ENCODE measurements at places on chromosomes 3 and 15. TPM values are rescaled to one million over a fixed set of nuclear protein-coding genes. Genes with fewer than 3 reads are reported as not detected.
A peak's percentile ranks its signal among the peaks of the same experiment; 100 is the strongest.

MKRN2OS gene
- not detected for total RNA-seq

LDHAL6B gene
- total RNA-seq, result not detected

RPL4 gene
- 5,904 TPM for total RNA-seq

HACL1 gene
- 17.6 TPM for total RNA-seq

BNC1 gene
- 0.37 TPM for total RNA-seq

SHC4 gene
- 0.11 TPM for total RNA-seq

SCN5A gene
- total RNA-seq, result 3.7 TPM

IMPG2 gene
- total RNA-seq, result 0.69 TPM

DNA sequence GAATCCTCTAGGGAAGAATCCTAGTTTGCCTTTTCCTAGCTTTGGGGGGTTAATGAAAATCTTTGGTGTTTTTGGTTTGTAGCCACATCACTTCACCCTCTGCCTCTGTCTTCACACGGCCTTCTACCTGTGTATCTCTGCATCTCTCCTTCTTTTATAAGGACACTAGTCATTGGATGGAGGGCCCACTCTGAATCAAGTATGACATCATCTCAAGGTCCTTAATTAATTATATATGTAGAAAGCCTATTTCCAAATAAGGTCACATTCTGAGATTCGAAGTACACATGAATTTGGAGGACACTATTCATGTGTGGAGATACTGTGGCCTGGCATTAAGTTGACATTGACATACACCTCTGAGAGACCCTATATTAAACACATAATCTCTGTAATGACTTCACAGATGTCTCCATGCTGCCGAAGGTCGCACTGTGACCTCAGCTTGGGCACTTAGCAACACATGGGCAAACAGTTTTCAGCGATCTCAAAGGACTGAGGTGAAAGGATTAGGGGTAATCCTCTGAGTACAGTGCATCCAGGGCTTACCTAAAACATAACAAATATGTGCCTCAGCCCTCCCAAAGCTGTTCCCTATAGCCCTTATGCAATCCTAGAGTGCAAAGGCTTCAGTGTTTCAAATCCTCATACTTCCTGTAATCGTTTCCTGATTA, 446.0 kb downstream of the FGF12 start:
- no peak for DNase-seq
- H3K27ac ChIP-seq, result no peak overlapping the region
- H3K27me3 ChIP-seq, result no peaks in the 10 kb centered on the region
- no peaks in the 10 kb centered on the region for H3K36me3 ChIP-seq
- no peaks in the 10 kb centered on the region for H3K4me1 ChIP-seq

GRCh38 chr3:186162221-186162620, 53.3 kb upstream of the ETV5 start:
- no peaks in the 10 kb centered on the region for H3K36me3 ChIP-seq
- H3K4me3 ChIP-seq, result no peak overlapping the region
- DNase-seq, result no peak
- no peak overlapping the region for H3K27ac ChIP-seq

GRCh38 chr3:86228101-86228500, 762.8 kb downstream of the VGLL3 start:
- H3K27ac ChIP-seq, result no peak overlapping the region
- H3K4me1 ChIP-seq, result no peaks in the 10 kb centered on the region
- no peaks in the 10 kb centered on the region for H3K27me3 ChIP-seq
- no peak overlapping the region for H3K4me3 ChIP-seq
- DNase-seq, result no peak
- H3K36me3 ChIP-seq, result no peaks in the 10 kb centered on the region

DNA sequence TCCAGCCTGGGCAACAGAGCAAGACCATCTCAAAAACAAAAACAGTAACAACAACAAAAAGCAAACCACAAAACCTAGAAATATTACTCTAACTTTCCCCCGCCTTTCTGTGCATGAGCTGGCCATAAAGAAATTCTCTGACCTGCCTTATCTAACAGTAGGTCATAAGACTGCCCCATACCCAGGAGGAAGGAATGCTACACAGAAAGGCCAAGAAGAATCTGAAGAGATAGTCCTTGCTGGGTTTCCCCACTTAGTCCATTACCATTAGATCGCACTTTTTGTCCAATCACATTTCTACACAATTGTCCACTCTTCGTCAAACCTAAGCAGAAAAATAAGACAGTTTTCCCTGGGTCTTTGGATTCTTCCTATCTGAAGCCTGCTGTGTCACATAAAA, 23.5 kb downstream of the CIAO2A start:
- no peak for DNase-seq
- H3K27ac ChIP-seq, result peak overlapping the region; percentile 11
- H3K4me1 ChIP-seq, result peaks cover 8% of the 10 kb centered on the region
- no peak overlapping the region for H3K4me3 ChIP-seq
- H3K36me3 ChIP-seq, result no peaks in the 10 kb centered on the region
- H3K27me3 ChIP-seq, result no peaks in the 10 kb centered on the region

DNA sequence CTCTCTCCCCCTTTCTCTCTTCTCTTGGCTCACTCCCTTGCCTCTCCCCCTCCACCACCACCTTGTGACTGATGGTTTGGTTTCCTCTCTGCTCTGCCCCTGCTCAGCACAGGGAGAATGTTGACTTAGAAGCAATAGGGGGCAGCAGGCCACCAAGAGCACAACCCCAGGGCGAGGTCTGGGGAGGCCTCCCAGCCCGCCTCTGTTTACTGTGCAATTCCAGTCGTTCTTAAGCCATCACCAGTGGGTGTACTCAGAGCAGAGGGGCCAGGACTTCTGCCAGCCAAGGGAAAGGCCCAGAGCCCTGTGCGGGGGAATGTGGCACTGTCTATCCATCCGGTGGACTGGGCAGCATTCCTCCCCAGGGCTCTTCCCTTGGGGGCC, 5.7 kb upstream of the APEH start:
- H3K4me3 ChIP-seq, result no peak overlapping the region
- H3K27ac ChIP-seq, result no peak overlapping the region
- DNase-seq, result no peak
- H3K36me3 ChIP-seq, result no peaks in the 10 kb centered on the region
- no peaks in the 10 kb centered on the region for H3K27me3 ChIP-seq

DNA sequence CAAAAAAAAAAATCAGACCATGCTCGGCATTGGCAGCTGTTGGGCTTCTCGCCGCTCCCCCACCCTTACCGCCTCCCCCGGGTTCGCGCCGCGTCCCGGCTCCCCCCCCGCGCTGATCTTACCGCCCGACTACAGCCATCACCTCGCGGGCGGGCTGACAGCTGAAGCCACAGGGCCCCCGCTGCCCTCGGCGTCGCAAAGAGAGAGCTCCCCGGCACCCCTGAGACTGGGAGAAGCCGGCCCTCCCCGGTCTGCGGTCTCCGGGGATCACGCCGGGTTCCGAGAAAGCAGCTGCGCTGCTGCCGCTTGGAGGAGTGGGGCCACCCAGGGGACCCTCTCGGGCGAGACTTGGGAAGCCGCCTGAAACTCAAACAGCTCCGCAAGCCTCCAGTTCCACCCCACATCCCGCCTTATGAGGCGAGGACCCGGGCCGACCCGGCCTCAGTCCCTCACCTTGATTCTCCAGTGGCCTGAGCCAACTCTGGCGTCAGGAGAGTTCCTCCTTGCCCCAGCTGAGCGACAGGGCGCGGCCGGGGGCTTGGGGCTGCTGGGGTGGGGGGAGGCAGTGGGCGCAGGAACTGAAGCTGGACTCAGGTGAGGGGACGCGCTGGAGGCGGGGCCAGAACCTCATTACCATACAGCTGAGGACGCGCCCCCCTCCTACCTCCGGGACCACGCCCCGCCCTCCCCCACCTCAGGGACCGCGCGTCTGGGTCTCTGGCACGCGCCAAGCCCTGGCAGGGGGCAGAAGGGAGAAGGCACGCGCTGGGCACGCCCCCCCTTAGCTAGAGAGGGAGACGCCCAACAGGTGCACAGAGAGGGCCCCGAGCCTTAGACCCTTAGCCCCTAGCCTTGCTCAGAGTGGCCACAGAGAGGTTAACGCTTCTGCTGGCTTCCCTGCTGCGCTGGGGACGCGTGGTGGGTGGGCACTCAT, 1.0 kb upstream of the DLL4 start:
- no peak for DNase-seq
- peaks cover 11% of the 10 kb centered on the region for H3K4me1 ChIP-seq
- no peak overlapping the region for H3K27ac ChIP-seq
- H3K4me3 ChIP-seq, result peak overlapping the region; percentile 40

DNA sequence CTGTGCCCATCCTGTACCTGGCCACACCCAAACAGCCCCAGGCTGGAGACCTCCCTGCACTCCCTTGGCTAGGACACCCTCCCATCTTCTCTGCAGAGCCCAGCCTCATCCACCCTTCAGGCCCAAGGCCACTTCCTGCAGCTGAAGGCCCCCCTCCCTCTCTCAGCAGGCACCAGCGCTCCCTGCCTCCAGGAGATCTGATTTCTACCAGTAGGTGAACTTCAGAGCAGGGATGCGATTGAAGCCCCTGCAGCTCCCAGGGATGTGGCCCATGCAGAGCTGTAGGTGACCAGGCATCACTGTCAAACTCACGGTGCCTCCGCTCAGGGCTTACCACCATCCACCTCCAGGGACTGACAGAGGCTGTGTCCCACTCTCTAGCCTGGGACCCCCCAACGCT, 96.3 kb downstream of the NUP210 start:
- no peak for DNase-seq
- no peaks in the 10 kb centered on the region for H3K27me3 ChIP-seq
- no peaks in the 10 kb centered on the region for H3K36me3 ChIP-seq

GRCh38 chr3:72537448-72537847, 310.8 kb downstream of the SHQ1 start:
- no peaks in the 10 kb centered on the region for H3K36me3 ChIP-seq
- H3K27ac ChIP-seq, result no peak overlapping the region
- no peaks in the 10 kb centered on the region for H3K4me1 ChIP-seq
- no peak overlapping the region for H3K4me3 ChIP-seq

- DNase-seq, result no peak
- H3K27ac ChIP-seq, result no peak overlapping the region
- no peak overlapping the region for H3K4me3 ChIP-seq
- no peaks in the 10 kb centered on the region for H3K4me1 ChIP-seq
These were observed 173.7 kb upstream of the CRBN start for GRCh38 chr3:3353153-3353552.

GRCh38 chr3:134646086-134646485, 4.7 kb downstream of the KY start:
- no peak overlapping the region for H3K27ac ChIP-seq
- H3K4me3 ChIP-seq, result no peak overlapping the region
- H3K36me3 ChIP-seq, result no peaks in the 10 kb centered on the region
- no peaks in the 10 kb centered on the region for H3K4me1 ChIP-seq

GRCh38 chr3:126340596-126340942, 16.6 kb downstream of the KLF15 start:
- H3K36me3 ChIP-seq, result no peaks in the 10 kb centered on the region
- H3K27me3 ChIP-seq, result no peaks in the 10 kb centered on the region
- no peak overlapping the region for H3K27ac ChIP-seq
- H3K4me1 ChIP-seq, result peaks cover 24% of the 10 kb centered on the region
- DNase-seq, result no peak

DNA sequence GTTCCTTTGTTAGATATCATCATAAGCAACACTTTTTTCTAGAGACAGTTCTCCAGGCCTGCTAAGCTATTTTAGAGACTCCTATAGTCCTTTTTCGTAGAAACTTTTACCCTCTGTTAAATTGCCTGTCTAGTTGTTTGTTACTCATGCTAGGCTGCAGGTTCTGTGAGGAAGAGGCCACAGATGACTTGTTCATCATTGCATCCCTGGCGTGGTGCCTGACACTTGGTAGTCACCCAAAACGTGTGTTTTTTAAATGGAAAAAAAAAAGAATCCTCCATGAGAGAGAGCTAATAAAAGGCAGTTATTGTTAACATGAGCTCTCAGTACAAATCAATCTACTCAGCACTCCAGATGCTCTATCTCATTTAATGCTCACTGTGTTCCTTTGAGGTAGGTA, 35.1 kb downstream of the CCDC54 start:
- no peak overlapping the region for H3K27ac ChIP-seq
- no peaks in the 10 kb centered on the region for H3K27me3 ChIP-seq
- no peaks in the 10 kb centered on the region for H3K36me3 ChIP-seq
- no peak overlapping the region for H3K4me3 ChIP-seq
- no peaks in the 10 kb centered on the region for H3K4me1 ChIP-seq

- no peak for DNase-seq
- no peaks in the 10 kb centered on the region for H3K27me3 ChIP-seq
- no peaks in the 10 kb centered on the region for H3K4me1 ChIP-seq
- H3K27ac ChIP-seq, result no peak overlapping the region
- H3K36me3 ChIP-seq, result no peaks in the 10 kb centered on the region
These were observed 208.5 kb downstream of the CLSTN2 start for GRCh38 chr3:140143367-140144069.

- H3K36me3 ChIP-seq, result no peaks in the 10 kb centered on the region
- no peak overlapping the region for H3K4me3 ChIP-seq
- H3K27me3 ChIP-seq, result no peaks in the 10 kb centered on the region
- DNase-seq, result no peak
- no peaks in the 10 kb centered on the region for H3K4me1 ChIP-seq
- no peak overlapping the region for H3K27ac ChIP-seq
These were observed 52.1 kb downstream of the GATM start for GRCh38 chr15:45326280-45326679.

DNA sequence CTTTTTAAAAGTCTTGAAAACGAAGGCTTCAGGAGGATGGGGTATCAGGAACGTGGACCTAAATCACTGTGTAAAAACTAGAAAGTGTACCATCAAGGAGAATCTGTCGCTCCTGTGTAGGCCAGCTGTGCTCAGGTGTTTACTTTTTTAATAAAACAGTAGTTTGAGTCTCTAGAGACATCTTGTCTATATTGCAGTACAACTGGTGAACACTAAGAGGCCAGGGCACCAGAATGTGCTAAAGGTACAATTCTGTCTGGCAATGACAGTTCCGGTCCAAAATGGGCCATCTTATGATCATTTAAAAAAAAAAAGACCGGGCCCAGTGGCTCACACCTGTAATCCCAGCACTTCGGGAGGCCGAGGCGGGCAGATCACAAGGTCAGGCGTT, 61.8 kb upstream of the MCF2L2 start:
- no peaks in the 10 kb centered on the region for H3K27me3 ChIP-seq
- DNase-seq, result no peak
- no peaks in the 10 kb centered on the region for H3K36me3 ChIP-seq
- H3K4me3 ChIP-seq, result no peak overlapping the region

DNA sequence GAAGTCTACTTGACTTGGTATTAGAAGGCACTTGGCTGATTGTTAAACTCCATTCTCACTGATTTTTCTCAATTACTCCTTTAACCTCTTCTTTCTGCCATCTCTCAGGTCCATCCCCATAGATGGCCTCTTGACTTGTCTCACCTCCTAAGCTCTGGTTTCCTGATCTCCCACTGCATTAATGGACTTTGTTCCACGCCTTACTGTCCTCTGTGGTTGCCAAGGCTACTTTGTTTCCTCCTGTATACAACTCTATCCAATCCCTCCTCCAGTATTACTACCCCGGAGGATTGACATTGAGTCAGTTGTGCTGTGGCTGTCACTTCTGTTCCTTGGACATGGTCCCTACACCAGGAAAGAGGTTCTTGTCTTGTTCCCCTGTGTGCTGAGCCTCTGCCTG, 10.6 kb upstream of the GLCE start:
- DNase-seq, result no peak
- H3K4me1 ChIP-seq, result no peaks in the 10 kb centered on the region
- H3K36me3 ChIP-seq, result no peaks in the 10 kb centered on the region
- H3K27ac ChIP-seq, result no peak overlapping the region

All from ovary (tissue), 10 donors.